ENCODE measurements at places on chromosomes 7 and 10. TPM values are rescaled to one million over a fixed set of nuclear protein-coding genes. Genes with fewer than 3 reads are reported as not detected.

The AMPH gene
- total RNA-seq = 4.3 TPM

The DPYSL4 gene
- total RNA-seq = 1.6 TPM

The AGR3 gene
- not detected for total RNA-seq

The TMEM139 gene
- not detected for total RNA-seq

The AUTS2 gene
- total RNA-seq = 5.9 TPM

The ICA1 gene
- total RNA-seq = 0.39 TPM

The CFAP70 gene
- total RNA-seq = 0.39 TPM

The TBRG4 gene
- total RNA-seq = 112 TPM

The TMEM229A gene
- total RNA-seq = not detected

The COL28A1 gene
- under 0.01 TPM for total RNA-seq

The TACC2 gene
- total RNA-seq = 3.7 TPM

The TWIST1 gene
- total RNA-seq = 45.0 TPM

The GIMAP4 gene
- not detected for total RNA-seq

The DTX2 gene
- 11.1 TPM for total RNA-seq

The BLNK gene
- total RNA-seq = not detected

The SEMA3A gene
- total RNA-seq = 5.1 TPM

The CEP55 gene
- 30.5 TPM for total RNA-seq

The HGF gene
- total RNA-seq = 345 TPM
